ENCODE measurements at places on chromosomes 11 and 22.

DNA sequence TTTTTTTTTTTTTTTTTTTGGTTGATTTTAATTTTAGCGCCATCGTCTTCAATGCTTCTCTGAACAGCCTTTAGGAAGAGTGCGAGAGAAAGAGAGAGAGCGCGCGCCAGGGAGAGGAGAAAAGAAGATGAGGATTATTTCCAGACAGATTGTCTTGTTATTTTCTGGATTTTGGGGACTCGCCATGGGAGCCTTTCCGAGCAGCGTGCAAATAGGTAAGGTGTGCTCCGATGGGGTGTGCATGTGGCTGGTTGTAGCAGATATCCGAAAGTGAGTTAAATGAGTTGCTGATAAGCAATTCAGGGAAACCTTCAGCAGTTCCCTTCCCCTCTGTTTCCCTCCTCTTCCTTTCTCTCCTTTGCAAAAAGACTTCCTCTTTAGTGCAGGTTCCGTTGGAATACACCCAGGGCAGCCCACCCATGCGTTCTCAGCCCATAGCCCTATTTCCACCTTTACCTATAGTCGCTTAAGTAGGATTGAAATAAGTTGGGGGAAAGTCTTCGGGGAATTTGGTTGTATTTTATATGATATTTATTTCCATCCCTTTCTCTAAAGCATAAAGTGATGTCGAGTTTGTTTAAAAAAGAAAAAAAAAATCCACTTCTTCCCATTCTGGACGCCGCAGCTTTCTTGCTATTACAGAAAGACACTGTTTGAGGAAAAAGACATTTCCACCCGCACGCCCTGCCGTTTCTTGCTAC is 1.1 kb downstream of the GRIA4 start:
- DNase-seq: no peak

- no peak for DNase-seq
Observed at GRCh38 chr11:96413408-96413807, 23.6 kb downstream of the JRKL start.

DNA sequence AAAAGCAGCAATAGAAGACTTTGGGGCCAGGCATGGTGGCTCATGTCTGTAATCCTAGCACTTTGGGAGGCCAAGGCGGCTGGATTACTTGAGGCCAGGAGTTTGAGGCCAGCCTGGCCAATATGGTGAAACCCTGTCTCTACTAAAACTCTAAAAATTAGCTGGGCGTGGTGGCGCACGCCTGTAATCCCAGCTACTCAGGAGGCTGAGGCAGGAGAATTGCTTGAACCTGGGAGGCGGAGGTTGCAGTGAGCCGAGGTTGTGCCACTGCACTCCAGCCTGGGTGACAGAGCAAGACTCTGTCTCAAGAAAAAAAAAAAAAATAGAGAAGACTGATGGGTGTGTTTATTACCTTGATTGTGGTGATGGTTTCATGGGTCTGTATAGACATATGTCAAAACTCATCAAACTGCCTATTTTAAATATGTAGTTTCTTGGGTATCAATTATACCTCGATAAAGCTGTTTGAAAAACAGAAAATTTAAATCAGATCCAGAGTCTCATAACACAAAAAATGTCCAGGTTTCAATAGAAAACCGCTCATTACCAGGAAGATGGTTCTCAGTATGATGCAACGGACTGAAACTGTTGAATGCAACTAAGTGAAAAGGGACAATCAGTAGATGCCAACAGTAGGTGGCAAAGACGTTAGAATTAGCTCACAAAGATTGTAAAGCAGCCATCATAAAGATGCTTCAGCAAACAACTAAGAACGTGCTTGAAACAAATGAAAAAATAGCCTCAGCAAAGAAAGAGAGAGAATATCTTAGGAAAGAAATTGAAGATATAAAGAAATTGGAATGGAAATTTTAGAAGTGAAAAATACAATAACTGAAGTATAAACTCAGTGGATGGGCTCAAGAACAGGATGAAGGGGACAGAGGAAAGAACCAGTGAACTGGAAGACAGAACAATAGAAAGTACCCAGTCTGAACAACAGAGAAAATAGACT is 33.1 kb upstream of the SEPTIN5 start:
- no peak for DNase-seq

- DNase-seq: no peak
Observed at GRCh38 chr11:74019104-74019738, 10.3 kb upstream of the UCP3 start.

- DNase-seq: no peak
Observed at GRCh38 chr11:68146704-68147474, 25.7 kb upstream of the CHKA start.

DNA sequence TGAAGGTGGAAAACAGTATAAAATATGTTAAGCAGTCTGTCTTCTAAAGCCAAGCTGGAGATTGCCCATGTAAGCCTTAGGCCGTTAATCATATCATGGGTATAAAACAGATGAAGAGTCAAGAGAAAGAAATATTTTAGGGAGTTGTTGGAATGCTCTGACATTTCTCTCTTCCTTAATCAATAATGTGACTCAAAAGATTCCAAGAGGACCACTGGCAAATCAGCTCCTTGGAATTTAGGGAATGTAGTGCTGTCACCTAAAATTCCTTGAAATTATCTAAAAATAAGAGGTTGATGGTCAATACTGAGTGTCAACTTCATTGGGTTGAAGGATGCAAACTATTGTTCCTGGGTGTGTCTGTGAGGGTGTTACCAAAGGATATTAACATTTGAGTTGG is 525.9 kb downstream of the KCNA4 start:
- DNase-seq: no peak

- no peak for DNase-seq
Observed at GRCh38 chr11:85672105-85672902, 7.4 kb upstream of the CREBZF start.

DNA sequence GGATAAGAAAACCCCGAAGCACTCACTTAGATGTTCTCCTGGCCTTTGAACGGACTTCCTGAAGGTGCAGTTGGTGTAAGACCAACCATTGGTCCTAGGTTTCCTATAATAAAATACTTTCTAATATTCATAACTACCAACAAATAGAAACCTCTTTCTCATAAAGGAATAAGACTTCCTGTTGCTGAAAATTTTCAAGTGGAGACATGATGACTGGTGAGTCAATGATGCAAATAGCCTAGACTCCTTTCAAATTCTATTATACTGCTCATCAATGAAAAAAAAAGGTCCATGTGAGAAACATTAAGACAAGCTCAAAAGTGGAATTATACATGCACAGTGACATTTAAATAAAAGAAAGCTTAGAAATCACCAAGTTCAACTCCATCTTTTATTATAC is 862.8 kb downstream of the FAM181B start:
- DNase-seq: no peak

- DNase-seq: no peak
Observed at GRCh38 chr11:13287036-13287435, 9.4 kb downstream of the BMAL1 start.

- DNase-seq: no peak
Observed at GRCh38 chr11:71255800-71256479, 3.6 kb upstream of the SHANK2 start.

DNA sequence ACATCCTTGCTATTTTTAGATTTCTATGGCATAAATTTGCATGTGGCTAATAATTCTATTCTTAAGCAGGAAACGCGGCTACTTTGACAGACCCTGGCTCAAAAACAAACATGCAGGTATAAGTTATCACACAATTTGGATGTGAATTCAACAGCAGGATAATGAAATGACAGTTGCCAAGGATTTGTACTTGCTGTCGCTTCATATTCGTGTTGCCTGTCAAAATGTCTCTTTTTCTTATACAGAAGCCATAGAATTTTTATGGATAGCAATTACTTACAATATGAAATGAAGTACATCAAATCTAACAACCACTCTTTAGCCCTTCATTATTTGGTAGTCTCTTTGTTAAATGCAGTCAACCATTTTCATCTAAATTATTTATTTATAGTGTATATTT is 46.4 kb downstream of the DCDC1 start:
- no peak for DNase-seq

- no peak for DNase-seq
Observed at GRCh38 chr22:30591191-30591587, 521 bp downstream of the PES1 start.

DNA sequence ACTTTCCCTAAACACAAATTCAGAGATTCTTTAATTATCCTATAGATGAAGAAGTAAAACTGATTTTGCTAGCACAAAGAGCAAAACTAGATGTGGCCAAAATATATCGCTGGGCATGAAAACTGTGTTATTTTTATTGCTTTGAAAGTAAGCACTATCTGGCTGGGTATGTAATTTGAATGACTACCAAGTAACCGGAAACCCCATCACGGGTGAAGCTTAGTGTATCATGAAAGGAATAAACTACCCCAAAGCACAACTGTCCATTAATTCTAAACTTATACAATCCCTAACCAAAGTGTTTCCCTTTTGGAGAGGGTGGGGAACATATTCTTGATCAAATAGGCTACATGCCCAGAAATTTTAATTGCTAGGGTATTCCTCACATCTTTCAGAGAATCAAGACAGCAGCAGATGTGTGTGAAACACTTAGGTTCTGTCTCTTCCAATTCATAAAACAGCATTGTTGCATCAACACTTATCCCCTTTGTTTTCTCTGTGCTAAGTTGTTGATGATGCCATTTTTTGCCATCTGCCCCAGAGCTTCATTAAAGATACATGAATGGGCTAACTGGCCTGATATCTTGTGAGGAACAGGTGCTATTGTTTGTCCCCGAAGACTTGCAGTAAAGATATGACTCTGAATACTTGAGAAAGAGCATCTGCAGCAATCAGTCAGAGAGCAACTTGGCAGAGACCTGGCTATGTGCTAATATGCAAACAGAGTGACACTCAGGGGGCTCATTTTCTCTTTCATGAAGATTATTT is 238.2 kb downstream of the SOX6 start:
- no peak for DNase-seq

DNA sequence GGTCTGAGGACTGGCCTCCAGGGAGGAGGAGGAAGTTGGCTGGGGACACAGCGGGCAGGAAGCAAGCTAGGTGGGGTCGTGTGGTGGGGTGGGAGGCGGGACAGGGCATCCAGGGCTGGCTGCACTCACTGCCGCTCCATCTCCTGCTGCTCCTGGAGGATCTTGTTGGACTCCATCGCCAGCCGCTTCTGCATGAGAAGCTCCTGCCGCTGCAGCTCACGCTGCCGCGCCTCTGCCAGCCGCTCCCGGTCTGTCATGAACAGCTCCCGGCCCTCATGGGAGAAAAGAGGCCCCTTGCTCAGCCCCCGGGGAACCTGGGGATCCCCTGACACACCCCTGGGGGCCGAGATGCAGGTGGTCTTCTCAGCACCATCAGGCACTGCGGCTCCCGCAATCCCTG is 21.6 kb downstream of the USH1C start:
- no peak for DNase-seq

GRCh38 chr11:69841859-69842698 is 22.9 kb upstream of the FGF3 start:
- DNase-seq: peak; percentile 11

DNA sequence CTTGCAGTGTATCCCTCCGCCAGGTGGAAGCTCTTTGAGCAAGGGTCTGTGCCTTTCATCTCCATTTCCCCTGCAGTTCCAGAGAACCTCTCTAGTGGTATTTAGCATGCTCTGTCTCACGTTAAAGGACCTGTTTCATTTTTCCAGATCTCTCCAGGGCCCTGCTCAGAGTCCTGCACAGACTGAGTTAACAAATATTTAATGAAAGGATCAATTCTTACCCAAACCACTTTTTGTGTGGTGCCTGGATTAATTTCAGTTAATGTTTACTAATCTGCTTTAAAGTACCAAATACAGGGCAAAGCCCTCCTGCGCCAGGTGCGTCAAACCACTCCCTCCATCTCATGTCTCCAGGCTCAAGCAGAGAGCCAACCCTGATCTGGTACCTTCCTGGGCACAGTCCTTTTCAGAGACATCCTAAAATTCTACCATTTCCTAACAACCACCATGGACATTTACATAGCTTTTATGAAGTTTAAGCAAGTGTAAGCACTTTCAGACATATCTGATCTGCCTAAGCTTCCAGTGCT is 18.7 kb upstream of the ACER3 start:
- no peak for DNase-seq

DNA sequence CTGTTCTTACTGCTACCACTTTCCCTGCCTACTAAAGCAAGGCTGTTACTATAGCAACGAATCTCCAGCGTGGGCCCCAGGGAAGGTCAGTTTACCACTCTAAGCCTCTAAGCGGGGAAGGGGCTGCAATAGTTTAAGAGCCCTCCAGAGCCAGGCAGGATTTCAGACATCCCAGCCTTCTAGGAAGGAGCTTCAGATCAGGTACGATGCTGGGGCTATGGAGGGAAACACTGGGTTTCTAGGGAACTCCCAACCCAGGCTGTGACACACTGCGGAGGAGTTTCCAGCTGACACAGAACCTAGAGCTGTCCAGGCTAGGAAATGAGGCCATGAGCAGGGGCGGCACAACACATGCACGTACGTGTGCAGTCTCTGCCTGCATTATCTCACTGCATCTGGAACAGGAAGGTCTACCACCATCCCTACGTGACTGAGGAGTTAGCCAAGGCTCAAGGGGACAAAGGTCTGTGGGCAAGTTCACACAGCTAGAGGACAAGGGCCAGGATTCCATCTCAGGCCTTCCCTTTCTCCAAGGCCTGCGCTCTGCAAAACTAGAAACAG is 20.4 kb downstream of the HPS4 start:
- no peak for DNase-seq

DNA sequence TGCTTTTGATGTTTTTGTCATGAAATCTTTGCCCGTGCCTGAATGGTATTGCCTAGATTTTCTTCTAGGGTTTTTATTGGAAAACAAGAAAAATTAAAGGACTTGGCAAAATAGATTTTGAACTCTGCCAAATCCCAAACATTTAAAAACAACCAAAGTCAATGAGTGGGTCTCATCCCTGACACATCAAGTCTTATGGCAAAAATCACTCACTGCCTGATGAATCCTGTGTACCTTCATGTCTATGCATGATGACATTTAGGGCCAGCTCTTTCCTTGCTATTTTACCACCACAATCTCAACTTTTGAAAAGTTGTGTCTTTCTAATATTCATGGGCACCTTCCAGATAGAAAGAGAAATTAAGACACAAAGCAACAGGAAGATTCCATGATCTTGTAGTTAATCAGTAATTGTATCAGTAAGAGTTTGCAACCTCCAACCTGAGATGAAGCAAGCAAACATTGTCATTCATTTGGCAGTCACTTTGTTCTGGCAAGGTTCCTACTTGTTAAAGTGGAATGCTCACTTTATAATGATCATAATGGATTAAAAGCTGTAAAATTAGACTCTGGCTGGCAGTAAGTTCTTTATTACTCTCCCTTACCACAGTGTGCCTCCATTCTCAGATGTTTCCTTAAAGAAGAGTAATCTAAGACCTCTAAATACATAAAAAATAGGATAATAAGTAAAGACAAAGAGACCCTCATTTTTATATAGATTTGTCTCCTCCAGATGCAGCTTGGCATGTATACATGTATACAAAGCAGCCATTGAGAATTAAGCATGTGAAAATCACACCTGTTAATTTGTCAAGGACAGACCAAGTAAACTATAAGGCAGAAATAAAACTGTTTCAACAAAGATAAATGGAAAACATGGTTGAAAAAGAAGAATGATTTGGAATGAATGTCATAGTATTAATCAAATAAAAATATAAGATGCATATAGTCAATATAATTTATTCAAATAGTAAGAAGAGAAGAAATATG is 51.6 kb downstream of the ETS1 start:
- no peak for DNase-seq

- DNase-seq: no peak
Observed at GRCh38 chr22:45552580-45553350, 50.1 kb downstream of the FBLN1 start.

Data from stimulated activated CD4-positive, alpha-beta T cell treated with anti-CD3 and anti-CD28 coated beads, Interleukin-12 subunit alpha, Interleukin-12 subunit beta, amount 100 ng/mL, for 4 hours (primary cell).